ENCODE measurements at places on chromosomes 16 and 17.

DNA sequence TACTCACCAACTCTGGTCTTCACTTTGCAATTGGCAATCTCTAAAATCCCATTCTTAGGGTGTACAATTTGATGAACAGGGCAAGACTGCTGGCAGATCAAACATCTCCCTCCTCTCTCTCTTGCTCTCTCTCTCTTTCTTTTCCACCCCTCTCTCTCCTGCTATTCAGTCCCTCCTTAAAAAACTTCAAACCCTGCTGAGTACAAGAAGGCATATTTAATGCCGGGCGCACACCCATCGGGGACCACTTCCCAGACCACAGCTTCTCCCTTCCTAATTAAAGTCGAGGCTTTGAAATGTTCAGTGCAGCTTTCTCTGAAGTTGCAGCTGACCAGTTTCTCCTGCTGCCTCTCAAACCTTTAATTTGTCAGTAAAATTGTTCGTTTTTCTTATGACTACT is 185.4 kb upstream of the CDH11 start:
- DNase-seq = no peak

DNA sequence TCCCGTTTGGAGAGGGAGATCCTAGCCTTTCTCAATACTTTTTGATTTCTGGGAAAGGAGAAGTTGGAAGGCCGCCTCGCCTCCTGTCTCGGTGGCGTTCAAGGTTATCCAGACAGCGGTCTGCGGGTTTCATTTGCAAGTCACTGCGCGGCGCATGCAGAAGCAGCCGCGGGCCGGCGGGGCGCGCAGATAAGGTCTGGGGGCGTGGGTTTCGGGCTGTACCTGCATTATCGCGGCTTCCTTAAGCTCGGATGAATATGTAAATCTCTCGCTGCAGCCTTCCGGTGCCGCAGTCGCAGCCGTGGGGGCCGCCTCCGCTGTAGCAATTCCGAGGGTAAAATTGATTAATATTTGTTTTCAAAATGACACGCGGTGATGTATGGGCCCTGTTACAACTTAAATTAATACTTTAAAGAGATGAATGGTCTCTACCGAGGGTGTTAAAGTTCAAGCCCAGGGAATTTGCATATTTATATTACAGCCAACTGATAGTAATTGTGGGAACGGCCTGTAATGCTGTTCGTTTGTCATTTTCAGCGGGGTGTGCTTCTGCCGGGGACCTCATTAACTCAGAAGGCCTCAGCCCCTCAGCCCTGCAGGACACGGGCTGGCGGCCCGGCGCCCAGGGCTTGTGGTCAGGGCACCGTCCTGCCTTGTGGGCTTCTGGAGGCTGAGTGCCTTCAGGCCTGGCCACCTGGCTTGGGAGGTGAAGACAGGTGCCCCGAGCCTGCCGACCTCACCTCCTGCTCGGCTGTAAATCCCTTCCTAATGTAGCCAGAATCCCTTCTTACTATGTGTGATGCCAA is 99.4 kb downstream of the CYLD start:
- no peak for DNase-seq

GRCh38 chr16:7651803-7652570 is 319.3 kb downstream of the RBFOX1 start:
- no peak for DNase-seq

DNA sequence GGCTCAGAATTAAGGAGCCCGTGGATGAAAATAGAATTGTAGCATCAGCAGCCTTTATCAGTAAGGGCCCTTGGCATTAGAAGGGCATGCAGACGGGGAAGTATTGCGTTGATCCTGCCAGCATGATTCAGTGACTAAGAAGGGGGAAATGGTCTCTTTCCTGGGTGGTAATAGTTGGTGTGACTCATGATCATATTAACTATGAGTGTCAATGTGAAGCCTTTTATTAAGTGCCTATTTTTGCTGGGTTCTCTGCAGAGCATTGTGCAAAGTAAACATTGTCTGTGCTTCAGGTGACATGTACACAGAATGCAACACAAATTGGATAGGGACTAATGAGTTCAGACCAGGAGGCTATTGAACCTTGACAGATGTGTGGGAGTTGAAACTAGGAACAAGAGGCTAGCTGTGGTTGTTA is 24.5 kb downstream of the RCVRN start:
- no peak for DNase-seq
